T-helper 17 cell (primary cell): ENCODE measurements at places on chromosomes 11 and 22. TPM values are rescaled to one million over a fixed set of nuclear protein-coding genes. Genes with fewer than 3 reads are reported as not detected.

TMEM121B gene
- total RNA-seq: not detected

BCO2 gene
- total RNA-seq: 2.7 TPM

PAX6 gene
- not detected for total RNA-seq

JOSD1 gene
- 157 TPM for total RNA-seq

RBM4 gene
- 205 TPM for total RNA-seq

ELFN2 gene
- 0.12 TPM for total RNA-seq

E2F8 gene
- 0.21 TPM for total RNA-seq

KRTAP5-9 gene
- total RNA-seq: not detected

YIF1A gene
- 35.1 TPM for total RNA-seq

DTX4 gene
- total RNA-seq: 1.4 TPM

DDI1 gene
- not detected for total RNA-seq

XBP1 gene
- total RNA-seq: 146 TPM

OR56A1 gene
- total RNA-seq: not detected

IL18 gene
- 0.94 TPM for total RNA-seq

UBQLN3 gene
- total RNA-seq: 0.20 TPM

PANX2 gene
- total RNA-seq: 0.29 TPM

TCN1 gene
- total RNA-seq: not detected

FGF19 gene
- total RNA-seq: not detected

CRYBB1 gene
- total RNA-seq: not detected

OVCH2 gene
- not detected for total RNA-seq

SLC7A4 gene
- 0.13 TPM for total RNA-seq

RASSF7 gene
- 29.4 TPM for total RNA-seq

ARHGAP20 gene
- 0.07 TPM for total RNA-seq

OR56A4 gene
- total RNA-seq: not detected

PRCP gene
- total RNA-seq: 28.7 TPM

HBB gene
- not detected for total RNA-seq

UBQLNL gene
- 0.42 TPM for total RNA-seq

SPTBN2 gene
- not detected for total RNA-seq

RRAS2 gene
- total RNA-seq: 19.1 TPM

CDKN1C gene
- 2.6 TPM for total RNA-seq

GGTLC3 gene
- not detected for total RNA-seq

MRPL48 gene
- 23.7 TPM for total RNA-seq

PRG2 gene
- 0.92 TPM for total RNA-seq

SEPTIN3 gene
- 0.42 TPM for total RNA-seq

APIP gene
- 8.4 TPM for total RNA-seq

GDPD4 gene
- not detected for total RNA-seq

HDAC10 gene
- 105 TPM for total RNA-seq

NXPE4 gene
- not detected for total RNA-seq

NAALADL1 gene
- 12.5 TPM for total RNA-seq

NELL1 gene
- not detected for total RNA-seq

TBX10 gene
- total RNA-seq: not detected

HORMAD2 gene
- total RNA-seq: not detected

GPR83 gene
- total RNA-seq: 0.10 TPM

SLC6A5 gene
- not detected for total RNA-seq

DDTL gene
- total RNA-seq: 3.5 TPM

DDT gene
- total RNA-seq: 69.4 TPM
